ENCODE measurements at places on chromosomes 5 and 9. TPM values are rescaled to one million over a fixed set of nuclear protein-coding genes. Genes with fewer than 3 reads are reported as not detected.

DNA sequence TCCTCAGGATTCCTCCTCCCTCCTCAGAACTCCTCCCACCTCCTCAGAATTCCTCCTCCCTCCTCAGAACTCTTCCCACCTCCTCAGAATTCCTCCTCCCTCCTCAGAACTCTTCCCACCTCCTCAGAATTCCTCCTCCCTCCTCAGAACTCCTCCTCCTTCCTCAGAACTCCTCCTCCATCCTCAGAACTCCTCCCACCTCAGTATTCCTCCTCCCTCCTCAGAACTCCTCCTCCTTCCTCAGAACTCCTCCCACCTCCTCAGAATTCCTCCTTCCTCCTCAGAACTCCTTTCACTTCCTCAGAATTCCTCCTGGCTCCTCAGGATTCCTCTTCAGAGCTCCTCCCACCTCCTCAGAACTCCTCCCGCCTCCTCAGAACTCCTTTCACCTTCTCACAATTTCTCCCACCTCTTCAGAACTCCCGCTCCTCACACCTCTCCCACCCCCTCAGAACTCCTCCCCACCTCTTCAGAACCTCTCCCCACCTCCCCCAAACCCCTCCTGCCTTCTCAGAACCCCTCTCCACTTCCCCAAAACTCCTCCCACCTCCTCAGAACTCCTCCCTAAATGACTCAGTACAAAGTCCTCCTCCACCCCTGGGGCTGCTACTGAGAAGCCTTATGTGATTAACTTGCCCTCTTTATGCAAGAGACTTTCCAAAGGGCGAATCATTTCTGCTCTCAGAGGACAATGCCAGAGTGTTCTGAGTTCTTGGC, 23.2 kb downstream of the SLC46A2 start:
- DNase-seq, result peak; percentile 86
- H3K4me3 ChIP-seq, result peak overlapping the region; percentile 47
- no peaks in the 10 kb centered on the region for H3K27me3 ChIP-seq
- peaks cover 11% of the 10 kb centered on the region for H3K36me3 ChIP-seq
- H3K27ac ChIP-seq, result peak overlapping the region; percentile 68

Gene QRFP
- not detected for total RNA-seq

- H3K4me1 ChIP-seq, result peaks cover 45% of the 10 kb centered on the region
- no peaks in the 10 kb centered on the region for H3K36me3 ChIP-seq
- peak overlapping the region; percentile 85 for H3K4me3 ChIP-seq
Measured at GRCh38 chr5:61330341-61330844, 1.7 kb upstream of the ZSWIM6 start.

GRCh38 chr5:180915924-180916323, 17.0 kb downstream of the BTNL8 start:
- no peaks in the 10 kb centered on the region for H3K4me1 ChIP-seq
- no peaks in the 10 kb centered on the region for H3K27me3 ChIP-seq
- no peak overlapping the region for H3K4me3 ChIP-seq
- H3K36me3 ChIP-seq, result no peaks in the 10 kb centered on the region
- no peak overlapping the region for H3K27ac ChIP-seq

GRCh38 chr5:56145106-56145505, 88.0 kb downstream of the ANKRD55 start:
- H3K27me3 ChIP-seq, result no peaks in the 10 kb centered on the region
- H3K36me3 ChIP-seq, result no peaks in the 10 kb centered on the region
- no peak for DNase-seq
- H3K27ac ChIP-seq, result no peak overlapping the region
- H3K4me1 ChIP-seq, result no peaks in the 10 kb centered on the region

- no peak overlapping the region for H3K4me3 ChIP-seq
- no peaks in the 10 kb centered on the region for H3K36me3 ChIP-seq
- peak; percentile 14 for DNase-seq
- peaks cover 3% of the 10 kb centered on the region for H3K4me1 ChIP-seq
- H3K27me3 ChIP-seq, result peaks cover 8% of the 10 kb centered on the region
Measured at GRCh38 chr5:10836986-10837385, 76.0 kb upstream of the DAP start.

DNA sequence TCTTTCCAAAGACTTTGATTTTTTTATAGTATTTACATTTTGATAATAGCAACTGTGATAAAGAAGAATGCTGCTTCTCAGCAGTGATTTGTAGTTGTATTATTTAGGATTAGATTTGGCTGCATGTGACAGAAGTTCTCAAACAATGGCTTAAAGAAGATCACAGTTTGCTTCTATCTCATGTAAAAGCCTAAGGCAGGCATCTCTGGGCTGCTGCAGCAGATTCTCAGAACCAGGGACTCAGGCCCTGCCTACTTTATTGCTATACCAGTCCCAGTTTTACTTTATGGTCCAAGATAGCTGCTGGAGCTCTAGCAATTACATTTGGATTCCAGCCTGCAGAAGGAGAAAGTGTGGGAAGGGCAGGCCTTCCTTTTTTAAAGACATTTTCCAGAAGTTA, 8.8 kb upstream of the SNX2 start:
- no peak overlapping the region for H3K27ac ChIP-seq
- DNase-seq, result no peak
- no peaks in the 10 kb centered on the region for H3K4me1 ChIP-seq
- H3K4me3 ChIP-seq, result no peak overlapping the region
- H3K27me3 ChIP-seq, result peaks cover 4% of the 10 kb centered on the region

GRCh38 chr5:138498376-138498775, 33.1 kb downstream of the EGR1 start:
- no peaks in the 10 kb centered on the region for H3K36me3 ChIP-seq
- H3K4me3 ChIP-seq, result no peak overlapping the region
- DNase-seq, result no peak
- no peaks in the 10 kb centered on the region for H3K27me3 ChIP-seq
- peaks cover 9% of the 10 kb centered on the region for H3K4me1 ChIP-seq
- no peak overlapping the region for H3K27ac ChIP-seq

- H3K36me3 ChIP-seq, result no peaks in the 10 kb centered on the region
- H3K27me3 ChIP-seq, result no peaks in the 10 kb centered on the region
- H3K4me1 ChIP-seq, result no peaks in the 10 kb centered on the region
- no peak overlapping the region for H3K27ac ChIP-seq
- DNase-seq, result peak; percentile 39
Measured at GRCh38 chr9:109831998-109832658, 52.1 kb downstream of the PALM2AKAP2 start.

DNA sequence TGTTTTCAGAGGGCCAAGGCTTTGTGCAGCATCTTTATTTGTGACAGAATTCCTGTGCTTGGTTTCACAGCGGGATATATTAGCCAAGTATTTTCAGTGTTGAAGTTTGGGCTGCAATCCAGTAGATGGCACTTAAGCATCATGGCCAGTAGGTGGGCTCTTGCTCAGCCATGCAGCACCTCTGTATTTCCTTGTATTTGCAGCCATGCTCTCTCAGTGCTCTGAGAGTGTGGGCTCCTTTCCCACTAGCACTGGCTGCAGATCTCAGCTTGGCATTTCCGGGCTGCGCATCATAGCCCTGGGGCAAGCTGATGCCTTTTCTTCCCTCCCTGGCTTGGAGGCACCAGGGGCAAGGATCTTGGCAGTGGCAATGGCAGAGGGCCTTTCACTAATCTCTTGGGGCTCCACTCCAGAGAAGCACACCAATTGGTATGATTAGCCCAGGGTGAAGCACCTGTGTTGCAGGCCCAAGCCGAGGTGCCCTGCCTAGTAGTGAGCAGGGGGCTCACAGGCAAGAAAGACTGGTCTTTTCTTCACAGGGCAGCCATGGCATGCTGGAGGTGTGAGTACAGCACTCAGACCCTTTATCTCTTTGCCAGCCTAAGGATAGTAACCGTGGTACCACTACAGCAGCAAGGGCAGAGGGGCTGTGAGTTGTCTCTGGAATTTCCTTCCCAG, 48.3 kb downstream of the SLCO6A1 start:
- H3K4me3 ChIP-seq, result no peak overlapping the region
- H3K4me1 ChIP-seq, result no peaks in the 10 kb centered on the region
- no peaks in the 10 kb centered on the region for H3K27me3 ChIP-seq
- no peak for DNase-seq

Gene OTULINL
- total RNA-seq, result 0.36 TPM

GRCh38 chr9:20330688-20331087, 291.6 kb downstream of the MLLT3 start:
- H3K4me3 ChIP-seq, result no peak overlapping the region
- H3K4me1 ChIP-seq, result no peaks in the 10 kb centered on the region
- H3K27me3 ChIP-seq, result peaks cover 2% of the 10 kb centered on the region
- no peaks in the 10 kb centered on the region for H3K36me3 ChIP-seq

Gene ELL2
- total RNA-seq, result 123 TPM

GRCh38 chr5:139523635-139524445, 37.3 kb upstream of the UBE2D2 start:
- DNase-seq, result peak; percentile 18
- H3K27me3 ChIP-seq, result no peaks in the 10 kb centered on the region
- no peaks in the 10 kb centered on the region for H3K4me1 ChIP-seq
- H3K36me3 ChIP-seq, result no peaks in the 10 kb centered on the region
- H3K4me3 ChIP-seq, result no peak overlapping the region

All from osteoblast (primary cell).